ENCODE measurements at places on chromosomes 1 and 21.

- DNase-seq, result no peak
These were observed 59.9 kb upstream of the CNTN2 start for GRCh38 chr1:204983136-204983535.

DNA sequence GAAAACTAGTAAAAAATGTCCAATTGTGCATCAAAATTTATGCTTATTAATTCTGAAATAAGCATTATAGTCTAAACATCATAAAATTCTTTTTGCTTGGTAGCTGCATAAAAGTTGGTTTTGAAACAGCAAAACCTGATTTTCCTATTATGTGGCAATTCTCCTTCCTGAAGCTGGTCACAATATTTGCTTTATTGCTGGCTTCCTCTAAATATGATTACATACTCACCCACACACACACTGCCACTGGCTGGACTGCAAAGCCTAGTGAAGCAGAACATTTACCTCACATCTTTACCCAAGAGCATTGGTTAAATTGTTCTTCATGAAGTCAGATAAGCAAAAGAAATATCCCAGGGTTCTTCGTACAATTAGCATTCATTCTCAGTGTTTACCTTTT is 103.0 kb downstream of the NR5A2 start:
- DNase-seq, result no peak

- no peak for DNase-seq
These were observed 20.7 kb upstream of the LMO4 start for GRCh38 chr1:87307931-87308330.

GRCh38 chr1:82160903-82161302 is 360.2 kb downstream of the ADGRL2 start:
- no peak for DNase-seq

DNA sequence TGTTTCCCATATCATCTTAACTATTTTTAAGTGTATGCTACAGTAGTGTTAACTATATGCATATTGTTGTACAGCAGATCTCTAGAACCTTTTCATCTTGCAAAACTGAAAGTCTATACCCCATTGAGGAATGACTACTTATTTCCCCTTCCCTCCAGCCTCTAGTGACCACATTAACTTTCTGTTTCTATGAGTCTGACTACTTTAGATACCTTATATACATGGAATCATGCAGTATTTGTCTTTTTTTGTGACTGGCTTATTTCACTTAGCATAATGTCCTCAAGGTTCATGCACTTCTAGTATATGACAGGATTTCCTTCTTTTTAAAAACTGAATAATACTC is 96.5 kb upstream of the BTG3 start:
- DNase-seq, result no peak

- DNase-seq, result peak; percentile 48
These were observed 76.7 kb downstream of the OSBPL9 start for GRCh38 chr1:51693419-51694155.

GRCh38 chr1:242427519-242427918 is 97.0 kb downstream of the PLD5 start:
- DNase-seq, result no peak

DNA sequence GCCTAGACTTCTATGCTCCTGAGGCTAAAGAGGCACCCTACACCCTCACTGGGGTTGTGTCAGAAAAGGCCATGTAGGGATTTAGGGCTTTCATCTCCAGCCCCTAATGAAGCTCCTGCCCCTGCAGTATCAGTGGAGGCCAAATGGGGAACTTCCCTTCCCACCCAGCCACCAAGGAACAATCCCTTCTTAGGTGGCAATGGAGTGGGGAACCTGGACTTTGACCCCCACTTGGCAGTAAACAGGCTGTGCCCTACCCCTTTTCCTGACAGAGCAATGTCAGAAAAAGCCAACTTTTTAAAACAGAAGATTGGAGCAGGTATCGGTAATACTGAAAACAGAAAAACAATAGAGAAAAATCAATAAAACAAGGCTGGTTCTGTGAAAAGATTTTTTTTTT is 35.5 kb upstream of the SLC19A2 start:
- no peak for DNase-seq

- DNase-seq, result peak; percentile 8
These were observed 30.8 kb upstream of the DNAJC6 start for GRCh38 chr1:65278376-65279069.

GRCh38 chr1:51551081-51551480 is 32.0 kb upstream of the EPS15 start:
- DNase-seq, result no peak

GRCh38 chr21:38220270-38220737 is 36.5 kb upstream of the KCNJ15 start:
- no peak for DNase-seq

DNA sequence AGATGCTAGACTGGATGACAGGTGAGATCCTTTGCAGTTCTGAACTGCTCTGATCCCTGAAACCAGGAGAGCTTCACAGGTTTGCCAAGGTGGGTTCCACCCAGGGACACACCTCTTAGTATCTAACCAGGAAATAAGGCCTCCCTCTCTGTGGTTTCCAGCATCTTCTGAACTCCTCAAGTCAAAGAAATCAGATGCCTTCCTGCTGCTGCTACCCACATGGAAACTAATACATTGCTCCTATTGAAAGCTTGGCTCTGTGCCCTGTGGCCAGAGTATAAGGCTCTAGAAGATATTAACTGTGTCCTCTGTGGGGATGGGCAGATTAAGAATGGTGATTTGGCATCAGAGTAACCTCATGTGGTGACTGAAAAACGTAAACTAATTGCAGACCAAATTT is 75.0 kb upstream of the MRPS6 start:
- DNase-seq, result no peak

GRCh38 chr1:117930484-117930883 is 945 bp downstream of the WDR3 start:
- DNase-seq, result no peak

- DNase-seq, result peak; percentile 98
These were observed 21.3 kb upstream of the PRSS38 start for GRCh38 chr1:227793948-227794816.

DNA sequence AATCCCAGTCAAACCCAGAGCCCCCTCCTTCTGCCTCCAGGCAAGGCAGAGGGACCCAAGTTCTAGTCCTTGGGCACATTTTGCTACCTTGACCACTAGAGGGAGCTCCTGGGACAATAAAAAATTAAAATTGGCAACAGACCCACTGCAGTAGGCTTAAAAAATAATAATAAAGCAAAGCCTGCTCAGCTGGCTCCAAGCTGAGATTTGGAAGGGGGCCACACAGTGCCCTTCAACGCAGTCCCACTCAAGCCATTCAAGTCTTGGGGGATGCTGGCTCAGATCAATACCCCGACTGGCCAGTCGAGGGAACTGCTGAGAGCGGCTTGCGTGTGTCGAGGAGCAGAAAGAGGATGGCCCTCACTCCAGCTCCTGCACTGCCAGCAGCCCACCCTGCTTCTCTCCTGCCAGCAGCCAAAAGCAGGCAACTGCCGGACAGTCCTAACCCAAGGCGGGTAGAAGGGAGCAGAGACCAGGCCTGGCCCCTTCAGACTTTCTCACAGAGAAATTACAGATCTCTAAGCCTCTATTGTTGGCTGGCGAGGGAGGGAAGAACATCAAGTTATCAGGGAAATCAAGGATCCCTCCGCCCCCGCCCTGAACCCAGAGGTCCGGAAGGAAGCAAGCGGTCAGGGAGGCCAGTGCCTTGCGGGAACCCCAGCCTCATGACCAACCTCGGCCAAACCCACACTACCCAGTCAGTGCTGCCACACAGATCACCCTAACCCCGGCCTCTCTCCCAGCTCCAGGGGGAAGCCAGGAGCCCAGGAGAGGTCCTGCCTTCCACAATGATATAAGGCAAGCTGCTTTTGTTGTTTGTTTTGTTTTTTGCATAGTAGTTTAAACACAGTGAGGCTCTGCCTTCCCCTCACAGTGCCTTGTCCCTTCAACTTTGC is 4.9 kb upstream of the ALDH4A1 start:
- DNase-seq, result peak; percentile 69

GRCh38 chr1:1782399-1783221 is 4.3 kb upstream of the NADK start:
- peak; percentile 48 for DNase-seq

- DNase-seq, result peak; percentile 3
These were observed 394.3 kb downstream of the KCNH1 start for GRCh38 chr1:210739627-210740026.

DNA sequence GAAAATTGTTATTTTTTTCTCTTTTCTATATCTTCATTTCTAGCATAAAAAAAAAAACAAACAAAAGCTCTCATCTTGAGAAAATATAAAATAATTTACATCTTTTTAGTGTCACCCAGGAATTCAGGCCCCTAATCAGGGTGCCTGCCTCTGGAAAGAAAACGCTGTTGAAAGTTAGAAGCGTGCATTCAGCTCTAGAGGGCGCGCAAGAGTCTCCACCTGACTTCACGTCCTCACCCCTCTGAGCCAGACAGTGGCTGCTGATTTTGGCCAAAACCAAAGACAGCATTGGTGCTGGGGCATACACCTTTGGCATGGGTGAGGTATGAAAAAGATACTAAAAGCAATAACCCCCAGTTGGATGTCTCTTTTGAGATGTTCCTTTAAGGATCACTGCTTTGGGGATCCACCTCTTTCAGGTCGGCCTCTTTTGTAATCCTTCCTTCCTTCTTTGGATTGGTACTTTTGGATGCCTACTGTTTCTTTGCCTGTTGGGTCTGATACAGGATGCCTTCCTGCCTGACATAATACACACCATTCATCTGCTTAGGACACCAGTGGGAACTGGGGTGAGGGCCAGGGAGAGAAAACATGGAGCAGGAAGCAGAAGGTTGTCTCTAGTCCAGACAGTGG is 77.6 kb upstream of the CHRM3 start:
- peak; percentile 36 for DNase-seq

GRCh38 chr1:21801100-21801499 is 11.0 kb upstream of the LDLRAD2 start:
- peak; percentile 14 for DNase-seq

DNA sequence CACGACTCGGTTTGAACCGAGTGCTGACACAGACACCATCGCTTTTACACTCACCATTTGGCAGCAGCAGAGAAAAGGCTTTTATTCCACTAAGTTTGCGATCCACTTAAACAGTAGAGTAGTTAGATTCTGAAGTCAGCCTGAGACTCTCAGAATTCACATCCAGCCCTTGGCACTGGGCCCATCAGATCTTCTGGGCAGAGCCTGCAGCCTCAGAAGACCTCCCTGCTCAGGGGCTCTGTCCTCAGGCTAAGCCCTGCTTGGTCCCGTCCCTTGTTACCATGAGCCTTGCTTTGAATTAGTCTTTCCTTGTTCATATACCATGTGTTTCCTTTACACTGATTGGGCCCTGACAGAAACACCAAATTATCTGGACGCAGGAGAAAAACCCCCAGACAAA is 41.4 kb upstream of the AJAP1 start:
- DNase-seq, result no peak

DNA sequence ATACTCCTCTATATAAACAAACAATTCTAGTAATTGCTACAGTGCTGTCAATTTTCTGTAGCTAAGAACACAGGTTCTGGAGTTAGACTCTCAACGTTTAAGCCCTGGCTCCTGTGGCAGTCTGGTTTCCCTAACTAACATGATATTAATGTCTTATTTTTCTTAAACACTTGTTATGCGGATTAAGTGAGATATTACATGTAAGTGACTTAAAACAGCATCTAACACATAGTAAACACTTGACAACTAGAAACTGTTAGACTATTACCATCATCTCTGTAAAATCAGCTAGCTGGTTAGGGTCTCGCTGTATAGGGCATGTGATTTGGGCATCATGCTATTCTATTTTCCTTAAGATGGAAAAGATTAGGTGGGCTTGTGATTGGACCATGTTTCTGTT is 2.3 kb downstream of the VANGL1 start:
- no peak for DNase-seq

DNA sequence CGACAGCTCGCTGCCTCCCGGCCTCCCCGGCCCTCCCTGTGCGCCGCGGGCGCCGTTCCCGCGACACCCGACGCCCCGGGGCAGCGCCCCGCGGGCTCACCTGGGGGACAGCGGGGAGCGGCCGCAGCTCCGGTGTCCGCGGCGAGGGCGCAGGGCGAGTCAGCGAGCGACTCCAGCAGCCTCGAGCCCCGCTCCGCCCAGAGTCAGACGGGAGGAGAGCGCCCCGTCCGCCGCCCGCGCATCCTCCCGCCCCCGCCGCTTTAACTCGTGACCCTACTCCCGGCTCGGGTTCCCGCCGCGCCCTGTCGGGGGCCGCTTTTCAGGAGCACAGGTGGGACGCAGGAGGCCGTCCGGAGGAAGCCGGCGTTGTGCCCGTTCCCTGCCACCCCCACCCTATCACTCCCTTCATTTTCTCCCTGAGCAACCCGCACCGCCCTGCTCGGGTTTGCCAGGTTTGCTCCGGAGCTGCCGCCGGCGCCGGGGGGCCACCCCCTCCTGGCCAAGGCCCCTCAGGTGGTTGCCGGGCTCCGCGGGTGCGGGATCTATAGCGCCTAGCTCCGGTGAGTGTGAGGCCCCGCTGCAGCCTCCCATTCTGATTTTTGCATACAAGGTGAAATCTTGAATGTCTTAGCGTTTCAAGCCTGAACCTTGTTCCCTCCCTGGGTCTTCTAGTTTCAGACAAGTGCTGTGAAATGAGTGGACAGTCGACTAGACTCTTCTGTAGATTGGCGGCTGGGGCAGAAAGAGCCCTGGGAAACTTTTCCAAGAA is at the start of gene MCOLN3:
Gene MCOLN3, minus strand, starts transcription at position 205 of the 769 bp plus-strand sequence. CDS start 3,140 bp downstream, outside the sequence.
- DNase-seq, result peak; percentile 2

DNA sequence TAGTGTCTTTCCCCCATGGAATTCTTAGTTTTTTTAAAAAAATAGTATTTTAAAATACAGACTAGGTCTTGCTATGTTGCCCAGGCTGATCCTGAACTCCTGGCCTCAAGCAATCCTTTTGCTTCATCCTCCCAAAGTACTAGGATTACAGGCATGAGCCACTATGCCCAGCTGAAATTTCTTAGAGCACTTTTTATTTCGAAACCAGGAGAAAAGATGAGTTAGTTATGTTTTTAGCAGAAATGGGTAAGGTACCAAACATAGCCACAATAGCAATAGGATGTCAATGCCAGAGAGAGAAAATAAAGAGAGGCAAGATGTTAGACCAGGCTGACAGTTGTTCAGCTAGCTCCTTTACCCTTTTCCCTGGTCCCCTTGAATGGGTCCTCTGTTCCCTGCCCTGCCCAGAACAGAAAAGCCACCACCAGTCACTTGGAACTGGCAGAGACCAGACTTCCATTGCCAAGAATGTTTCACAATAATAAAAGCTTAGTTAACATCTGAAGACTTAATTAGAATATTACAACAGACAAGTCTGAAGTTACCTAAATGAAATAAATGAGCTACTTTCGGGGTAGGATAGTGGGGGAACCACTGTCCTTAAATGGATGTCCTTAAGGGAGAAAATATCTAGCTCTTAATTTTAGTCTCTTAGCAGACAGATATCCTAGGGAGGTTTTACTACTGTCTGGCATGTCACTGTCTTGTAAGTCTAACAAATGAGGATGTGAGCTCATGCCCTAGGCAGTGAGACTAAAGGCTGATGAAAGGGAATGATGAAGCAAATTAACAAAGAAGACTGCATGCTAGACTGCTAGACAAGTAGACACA is 54.3 kb downstream of the ABL2 start:
- DNase-seq, result peak; percentile 88

- peak; percentile 83 for DNase-seq
These were observed 81.4 kb downstream of the NENF start for GRCh38 chr1:212514056-212514614.

Measured in fibroblast of skin of right biceps (primary cell).